D341Med (cell line): ENCODE measurements at places on chromosomes 1 and 21.

- no peak for DNase-seq
These were observed 129.2 kb downstream of the CLIC6 start for GRCh38 chr21:34797921-34798535.

DNA sequence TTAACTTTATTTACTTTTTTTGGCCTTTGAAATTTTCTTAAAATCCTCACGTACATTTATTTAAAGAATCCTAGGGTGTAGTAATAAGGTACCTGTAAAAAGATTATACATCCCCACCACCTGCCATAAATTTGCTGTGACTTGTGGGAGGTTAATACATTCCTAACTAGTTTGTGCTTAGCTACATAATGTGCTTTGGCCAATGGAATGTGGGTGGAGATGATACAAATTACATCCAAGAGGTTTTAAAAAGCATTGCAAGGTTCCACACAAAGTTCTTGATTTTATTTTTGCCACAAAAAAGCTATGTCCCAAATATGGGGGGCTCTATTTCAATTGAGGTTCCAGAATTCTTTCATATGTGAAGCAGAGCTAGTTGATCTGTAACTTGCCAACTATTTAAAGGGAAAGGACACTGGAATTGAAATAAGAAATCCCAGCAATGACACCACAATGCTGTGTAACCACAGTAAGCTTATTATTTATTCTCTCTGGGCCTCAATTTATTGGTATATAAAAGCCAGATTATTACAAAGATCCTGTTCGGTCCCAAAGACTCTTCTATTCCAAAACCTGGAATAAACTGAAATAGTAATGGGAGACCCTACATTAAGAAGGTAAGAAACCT is 15.7 kb downstream of the ASPM start:
- DNase-seq, result no peak

DNA sequence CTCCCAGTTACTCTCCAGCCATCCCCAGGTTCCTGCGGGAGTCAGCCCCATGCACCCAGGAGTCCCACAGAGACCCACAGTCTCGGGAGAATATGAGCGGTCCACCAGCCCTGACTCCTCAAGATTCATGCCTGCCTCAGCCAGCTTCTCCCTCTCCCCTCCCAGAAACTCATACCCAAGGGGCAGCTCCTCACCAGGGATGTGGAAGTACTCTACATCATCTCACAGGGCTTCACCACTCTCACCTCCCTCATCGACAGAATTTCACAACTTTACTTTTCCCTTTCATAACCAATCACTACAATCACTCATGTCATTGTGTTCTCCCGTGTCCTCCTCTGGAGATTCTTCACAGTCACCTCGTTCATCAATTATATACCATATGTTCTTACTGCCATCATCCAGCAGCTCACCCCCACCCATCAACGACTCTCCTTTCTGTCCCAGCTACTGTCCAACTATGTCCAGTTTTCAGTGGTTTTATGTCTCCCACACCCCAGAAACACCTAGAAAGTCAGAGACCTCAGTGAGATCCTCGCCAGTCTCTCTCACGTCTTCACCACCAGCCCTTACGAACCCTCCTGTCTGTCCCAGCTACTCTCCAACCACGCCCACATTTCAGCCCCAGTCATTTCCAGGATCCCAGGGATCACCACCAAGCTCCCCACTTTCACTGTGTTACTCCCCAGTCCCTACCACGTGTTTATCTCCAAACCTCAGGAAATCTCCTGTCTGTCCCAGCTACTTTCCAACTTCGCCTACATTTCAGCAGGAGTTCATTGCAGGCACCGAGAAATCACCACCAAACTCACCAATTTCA is 1530.1 kb upstream of the TPTE start:
- no peak for DNase-seq

DNA sequence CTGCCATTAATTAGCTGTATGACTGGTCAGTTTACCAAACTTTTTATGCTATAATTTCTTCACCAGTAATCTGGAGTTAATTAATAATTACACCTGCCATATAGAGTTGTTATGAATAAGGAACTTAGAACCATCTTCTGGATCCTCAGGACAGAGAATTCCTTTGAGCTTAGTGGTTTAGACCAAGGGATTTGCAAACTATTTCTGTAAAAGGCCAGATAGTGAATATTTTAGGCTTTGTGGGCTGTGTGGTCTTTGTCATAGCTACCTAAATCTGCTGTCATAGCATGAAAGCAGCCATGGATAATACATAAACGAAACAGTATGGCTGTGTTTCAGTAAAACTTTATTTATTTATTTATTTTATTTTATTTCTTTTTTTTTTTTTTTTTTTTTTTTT is 9.0 kb downstream of the TIMM17A start:
- DNase-seq, result no peak

GRCh38 chr1:52621950-52622349 is 11.0 kb upstream of the SHISAL2A start:
- no peak for DNase-seq

DNA sequence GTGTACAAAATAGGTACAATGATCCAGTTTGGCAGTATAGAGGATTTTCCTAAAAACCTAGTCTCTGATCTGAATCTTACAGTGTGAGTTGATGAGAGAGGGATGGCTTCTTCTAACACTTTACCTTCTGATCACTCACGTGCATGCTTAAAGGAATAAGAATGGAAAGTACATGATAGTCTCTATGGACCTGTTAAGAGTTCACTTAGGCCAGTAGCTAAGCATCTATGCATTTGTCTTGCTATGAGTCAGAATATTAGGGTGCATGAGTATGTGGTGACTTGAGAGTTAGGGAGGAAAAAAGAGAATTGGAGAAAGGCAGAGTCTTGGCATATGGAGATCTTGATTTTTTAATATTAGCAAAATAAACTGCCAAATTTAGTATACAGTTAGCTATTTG is 206.3 kb downstream of the COL11A1 start:
- no peak for DNase-seq

- no peak for DNase-seq
These were observed 5.8 kb downstream of the COQ8A start for GRCh38 chr1:226945858-226946245.

GRCh38 chr1:191530928-191531327 is 627.3 kb upstream of the RGS18 start:
- DNase-seq, result no peak

GRCh38 chr21:45128613-45129188 is 54.3 kb downstream of the ADARB1 start:
- DNase-seq, result peak; percentile 84

DNA sequence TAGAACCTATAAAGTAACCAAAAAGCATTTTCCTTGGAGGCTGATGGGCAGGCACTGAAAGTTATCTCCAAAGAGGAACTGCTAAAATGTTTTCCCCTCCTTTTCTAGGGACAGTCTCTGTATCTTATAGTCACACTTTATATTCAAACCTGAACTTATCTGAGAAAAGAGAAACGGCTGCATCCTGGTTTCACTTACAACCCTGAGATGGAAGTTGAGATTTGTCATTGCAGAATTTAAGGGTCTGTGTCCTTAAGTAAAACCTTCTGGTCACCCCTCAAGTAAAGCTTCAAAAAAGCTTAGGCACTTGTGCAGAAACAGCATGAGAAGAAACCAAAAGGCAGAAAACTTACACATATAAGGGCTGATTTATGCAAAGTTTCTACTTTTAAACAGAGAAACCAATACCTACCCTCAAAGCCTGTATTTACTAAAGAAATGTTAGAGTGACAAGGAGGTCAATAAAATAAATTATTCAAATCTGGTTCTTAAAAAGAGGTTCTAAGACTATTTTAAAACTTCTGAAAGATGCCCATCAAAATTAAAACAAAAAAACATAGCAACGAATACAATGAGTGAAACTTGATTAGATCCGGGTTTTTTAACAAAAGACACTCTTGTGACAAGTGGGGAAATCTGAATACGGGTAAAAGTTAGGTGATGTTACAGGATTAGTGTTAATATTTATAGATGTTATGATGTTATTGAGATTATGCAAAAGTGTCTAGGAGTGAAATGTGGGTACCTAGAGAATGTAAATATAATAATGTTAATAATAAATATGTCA is 9.9 kb downstream of the CD58 start:
- DNase-seq, result no peak

DNA sequence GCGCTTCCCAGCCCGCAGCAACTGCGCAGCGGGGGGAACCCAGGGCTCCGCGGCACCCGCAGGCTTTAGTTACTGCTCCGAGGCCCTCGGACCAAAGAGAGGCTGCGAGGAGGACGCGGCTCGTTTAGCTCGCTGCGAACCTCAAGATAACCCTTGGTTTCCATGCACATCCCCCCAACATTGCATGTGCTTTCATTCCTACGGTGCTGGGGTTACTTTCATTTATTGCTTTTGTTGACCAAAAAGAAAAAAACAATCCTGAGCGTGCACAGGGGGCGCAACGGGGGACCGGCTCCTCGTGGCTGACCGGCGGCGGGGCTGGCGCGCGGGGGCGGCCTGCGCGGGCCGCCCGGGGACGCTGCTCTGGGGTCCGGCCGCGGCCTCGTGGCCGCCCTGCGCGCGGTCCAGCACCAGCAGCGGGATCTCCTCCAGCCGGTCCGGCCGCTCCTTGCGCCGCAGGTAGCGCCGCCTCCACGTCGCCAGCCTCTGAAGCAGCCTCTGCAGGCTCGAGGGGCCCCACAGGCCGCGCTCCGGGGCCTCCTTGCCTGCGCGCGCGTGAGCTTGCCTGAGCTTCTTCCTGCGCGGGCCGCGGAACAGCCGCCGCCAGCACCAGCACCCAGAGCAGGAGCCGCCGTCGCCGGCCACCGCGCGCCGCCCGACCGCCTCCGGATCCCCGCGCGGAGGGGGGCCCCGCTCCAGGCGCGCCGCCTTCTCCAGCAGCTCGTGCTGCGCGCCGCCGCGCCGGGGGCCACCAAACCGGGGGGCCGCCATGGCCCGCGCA is 77.4 kb downstream of the DESI2 start:
- no peak for DNase-seq

DNA sequence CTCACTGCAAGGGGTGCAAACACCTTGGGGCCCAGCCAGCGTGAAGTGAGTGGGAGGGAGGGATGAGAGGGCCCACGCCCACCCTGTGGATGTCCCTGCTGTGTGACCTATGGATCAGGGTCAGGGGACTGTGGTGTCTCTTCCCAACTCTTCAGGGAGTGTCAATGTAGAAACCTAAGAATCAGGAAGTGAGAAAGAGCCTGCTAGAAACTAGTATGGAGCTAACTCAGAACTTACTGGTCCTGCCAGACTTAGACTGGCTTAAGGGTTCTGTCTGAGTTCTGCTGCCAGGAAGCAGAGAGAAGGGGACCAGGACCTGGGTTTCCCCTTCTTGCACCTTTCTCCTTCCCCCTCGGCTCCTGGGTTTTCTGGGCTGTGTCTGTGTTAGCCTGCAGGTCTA is 1.8 kb upstream of the IL10 start:
- DNase-seq, result no peak

DNA sequence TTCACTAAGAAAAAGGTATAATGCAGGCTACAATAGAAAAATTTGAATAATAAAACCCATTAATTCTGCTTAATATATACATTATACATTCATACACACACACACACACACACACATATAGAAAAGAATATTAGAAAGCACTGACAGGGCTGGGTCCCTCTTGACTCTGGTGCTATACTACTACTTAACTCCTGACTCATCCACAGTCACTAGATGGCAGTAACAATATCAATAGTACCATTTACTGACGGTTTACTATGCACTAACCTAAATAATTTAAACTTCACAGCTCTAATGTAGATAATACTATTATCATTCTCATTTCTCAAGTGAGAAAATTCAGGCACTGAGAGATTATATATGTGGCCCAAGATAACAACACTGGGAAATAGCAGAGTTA is 87.5 kb downstream of the COP1 start:
- peak; percentile 45 for DNase-seq

DNA sequence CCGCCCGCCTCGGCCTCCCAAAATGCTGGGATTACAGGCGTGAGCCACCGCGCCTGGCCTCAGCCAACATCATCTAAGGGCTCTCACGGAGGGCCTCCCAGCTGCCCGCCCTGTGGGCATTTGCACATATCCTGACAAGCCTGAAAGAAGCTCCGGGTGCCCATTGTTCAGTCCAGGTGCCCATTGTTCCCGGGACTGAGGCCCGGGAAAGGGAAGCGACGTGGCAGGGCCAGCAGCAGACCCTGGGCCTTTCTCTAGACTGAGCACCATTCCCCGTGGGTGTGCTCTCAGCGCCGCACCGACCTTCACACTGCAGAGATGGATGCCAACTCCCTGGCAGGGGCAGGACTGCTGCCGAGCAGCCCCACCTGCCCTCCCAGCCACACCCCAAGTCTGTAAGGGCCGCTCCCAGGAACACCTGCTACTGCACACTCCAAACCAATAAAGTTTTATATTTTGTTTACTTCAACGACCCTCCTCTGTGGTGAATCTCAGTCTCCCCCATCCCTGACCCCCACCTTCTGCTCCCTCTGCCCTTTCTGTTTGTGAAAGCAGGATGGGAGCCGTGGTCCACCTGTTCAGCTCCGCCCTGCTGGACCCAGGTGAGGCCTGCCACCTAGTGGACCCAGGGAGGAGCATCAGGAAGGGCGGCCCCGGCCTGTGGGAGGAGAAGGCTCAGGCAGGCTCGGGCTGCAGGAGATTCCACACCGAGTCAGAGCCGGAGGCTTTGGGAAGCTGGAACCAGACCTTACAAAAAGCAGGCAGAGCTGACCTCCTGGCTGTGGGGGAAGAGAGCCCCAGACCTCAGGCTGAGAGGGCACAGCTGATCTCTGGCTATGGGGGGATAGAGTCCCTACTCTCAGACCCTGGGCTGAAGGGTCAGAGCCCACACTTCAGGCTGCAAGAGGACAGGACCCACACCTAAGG is 1.1 kb upstream of the TMEM82 start:
- peak; percentile 91 for DNase-seq

- DNase-seq, result no peak
These were observed 708 bp upstream of the RBBP5 start for GRCh38 chr1:205122489-205122882.

DNA sequence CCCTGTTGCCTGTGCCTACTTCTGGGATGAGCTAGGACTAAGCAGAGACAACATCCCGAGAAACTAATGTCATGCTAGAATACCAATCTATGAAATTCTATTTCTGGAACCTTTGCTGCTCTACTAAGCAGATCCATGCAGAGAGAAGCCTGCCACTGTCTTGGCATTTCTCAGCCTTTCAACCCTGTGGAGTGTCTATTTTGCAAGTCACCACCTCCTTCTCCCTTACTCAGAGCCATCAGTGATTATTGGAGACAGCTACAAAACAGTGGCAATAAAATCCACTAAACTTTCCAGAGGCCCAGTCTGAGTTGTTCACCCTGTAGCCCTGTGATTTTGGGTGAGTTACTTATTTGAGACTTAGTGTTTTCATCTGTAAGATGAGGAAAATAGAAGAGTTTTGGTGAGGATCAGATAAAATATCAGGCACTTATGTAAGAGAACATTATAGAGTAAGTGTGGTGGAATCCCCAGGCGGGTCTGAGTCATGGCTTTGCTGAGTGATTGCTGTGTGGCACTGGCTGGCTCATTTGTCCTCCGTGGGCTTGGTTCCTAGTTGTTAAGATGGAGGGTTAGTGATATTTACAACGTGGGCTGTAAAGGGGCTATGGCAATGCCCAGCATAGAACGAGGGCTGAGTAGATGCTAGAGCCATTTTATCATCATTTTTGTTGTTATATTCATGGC is 61.1 kb downstream of the FMN2 start:
- DNase-seq, result no peak

- no peak for DNase-seq
These were observed 9.6 kb downstream of the VANGL1 start for GRCh38 chr1:115651391-115651790.
